ENCODE measurements at places on chromosomes 7 and 10. TPM values are rescaled to one million over a fixed set of nuclear protein-coding genes. Genes with fewer than 3 reads are reported as not detected.

The MMRN2 gene
- total RNA-seq, result 31.3 TPM

The KLLN gene
- total RNA-seq, result 0.47 TPM

The SPDYE2B gene
- total RNA-seq, result not detected

The PROSER2 gene
- 1.1 TPM for total RNA-seq

The VWDE gene
- not detected for total RNA-seq

The FAM25C gene
- total RNA-seq, result not detected

The NRP1 gene
- total RNA-seq, result 175 TPM

The GNGT1 gene
- not detected for total RNA-seq

The C10orf143 gene
- 1.3 TPM for total RNA-seq

The NPY gene
- total RNA-seq, result not detected

The CHAT gene
- total RNA-seq, result not detected

The TAS2R5 gene
- not detected for total RNA-seq

The DNAJB12 gene
- total RNA-seq, result 25.9 TPM

The STEAP1 gene
- 1.5 TPM for total RNA-seq

DNA sequence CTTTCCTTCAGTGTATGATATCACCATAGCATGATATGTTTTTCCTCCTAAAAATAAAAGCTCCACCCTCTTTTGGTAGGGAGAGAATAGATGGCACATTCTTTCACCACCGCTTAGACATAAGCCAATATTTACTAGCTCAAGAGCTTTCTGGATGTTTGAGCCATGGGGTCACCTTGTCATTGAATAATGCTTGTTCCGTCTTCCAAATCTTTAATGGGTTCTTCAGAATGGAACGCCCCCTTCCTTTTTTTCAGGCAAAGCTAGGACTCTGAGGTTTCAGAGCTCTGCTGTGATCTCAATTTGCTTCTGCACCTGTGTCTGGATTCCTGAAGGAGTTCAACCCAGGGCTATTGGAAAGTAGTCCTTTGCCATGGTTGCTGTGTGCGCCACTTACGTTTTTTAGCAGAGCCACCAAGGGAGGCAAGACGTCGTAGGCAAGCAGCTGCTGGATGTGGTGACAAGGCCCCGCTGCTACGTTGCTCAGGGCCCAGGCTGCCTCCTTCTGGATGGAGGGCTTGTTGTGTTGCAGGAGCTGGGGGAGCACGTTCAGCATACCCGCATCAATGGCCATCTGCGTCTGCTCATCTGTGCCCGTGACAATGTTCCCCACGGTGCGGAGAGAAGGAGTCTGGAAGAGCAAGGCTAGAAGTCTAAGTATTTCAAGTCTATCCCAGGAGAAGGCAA, 23.2 kb downstream of the KPNA7 start:
- DNase-seq, result no peak

GRCh38 chr10:75246506-75246905, 10.7 kb upstream of the COMTD1 start:
- no peak for DNase-seq

GRCh38 chr7:110001254-110001938, 1089.5 kb upstream of the LRRN3 start:
- no peak for DNase-seq

- no peak for DNase-seq
Observed at GRCh38 chr10:74058071-74058470, 60.2 kb downstream of the VCL start.

GRCh38 chr10:131312478-131312836, 936 bp upstream of the TCERG1L start:
- DNase-seq, result no peak

- DNase-seq, result no peak
Observed at GRCh38 chr10:46330894-46331293, 44.1 kb downstream of the ANTXRL start.

DNA sequence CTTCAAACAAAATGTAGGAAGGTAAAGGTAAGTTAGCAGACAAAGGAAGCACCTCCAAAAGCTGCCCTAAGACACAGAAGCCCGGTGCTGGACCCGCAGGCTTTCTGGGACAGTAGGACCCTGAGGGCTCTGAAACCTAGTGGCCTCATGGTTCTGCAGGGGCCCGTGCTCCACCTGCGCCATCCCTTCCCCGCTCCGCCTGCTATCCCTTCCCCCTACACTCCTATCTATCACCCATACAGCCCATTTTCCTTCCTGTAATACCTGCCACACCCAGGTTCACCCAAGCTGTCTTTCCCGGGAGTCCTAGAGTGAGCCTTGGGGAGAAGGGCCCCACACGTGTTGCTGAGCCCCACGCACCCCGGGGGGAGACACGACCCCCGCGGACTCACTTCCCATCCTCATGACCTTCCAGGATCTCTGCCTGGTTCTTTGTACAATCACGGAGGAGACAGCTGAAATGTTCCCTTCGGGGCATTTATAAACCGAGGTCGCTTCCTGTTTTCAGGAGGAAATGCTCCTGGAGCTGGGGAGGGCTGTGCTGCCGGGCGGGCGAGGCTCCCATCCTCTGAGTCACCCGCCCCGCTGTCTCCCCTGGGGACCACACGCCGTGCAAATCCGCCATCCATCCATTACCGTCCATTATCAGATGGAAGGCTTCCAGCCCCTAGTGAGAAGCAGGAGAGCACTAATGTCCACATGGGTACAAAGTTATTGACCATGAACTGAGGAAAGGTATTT, 251.7 kb upstream of the PITRM1 start:
- DNase-seq, result peak; percentile 78

DNA sequence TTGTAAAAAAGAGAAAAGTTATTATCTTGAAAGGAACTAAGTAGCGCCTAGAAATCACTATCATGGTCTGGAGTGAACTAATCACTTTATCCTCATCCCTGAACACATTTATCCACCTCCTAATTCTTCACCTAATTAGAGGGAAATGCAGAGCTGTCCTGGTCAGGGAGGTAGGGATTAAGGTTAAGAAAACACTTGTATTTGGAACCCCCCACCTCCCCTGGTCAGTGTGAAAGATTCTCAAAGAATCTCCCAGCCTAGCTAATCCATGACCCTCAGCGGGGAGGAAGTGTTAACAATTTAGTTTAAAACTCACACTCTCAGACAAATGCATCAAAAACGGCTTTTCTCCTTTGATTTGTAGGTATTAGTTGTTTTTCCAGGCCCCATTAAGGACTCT, 83.8 kb downstream of the FAM204A start:
- no peak for DNase-seq

GRCh38 chr7:24669971-24670591, 87.2 kb downstream of the GSDME start:
- DNase-seq, result no peak

DNA sequence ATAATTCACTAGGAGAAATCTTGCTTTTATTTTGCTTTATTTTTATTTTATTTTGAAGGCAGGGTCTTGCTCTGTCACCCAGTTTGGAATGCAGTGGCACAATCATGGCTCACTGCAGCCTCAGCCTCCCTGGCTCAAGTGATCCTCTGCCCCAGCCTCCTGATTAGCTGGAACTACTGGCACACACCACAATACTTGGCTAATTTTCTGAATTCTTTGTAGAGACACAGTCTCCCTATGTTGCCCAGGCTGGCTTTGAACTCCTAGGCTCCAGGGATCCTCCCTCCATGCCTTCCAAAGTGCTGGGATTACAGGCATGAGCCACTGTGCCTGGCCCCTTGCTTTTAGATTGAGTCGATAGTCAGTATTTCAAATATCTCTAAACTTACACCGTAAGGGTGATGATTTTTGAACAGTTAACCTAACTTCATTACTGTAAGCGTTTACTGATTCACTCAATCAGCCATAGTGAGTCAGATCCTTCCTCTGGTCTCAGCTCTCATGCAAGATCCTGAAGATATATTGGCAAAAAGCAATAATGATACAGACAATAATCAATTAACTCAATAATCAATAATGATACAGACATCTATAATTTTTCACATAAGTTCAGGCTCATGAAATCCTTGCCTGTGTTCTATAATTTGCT, 239.5 kb downstream of the KIAA1217 start:
- no peak for DNase-seq

GRCh38 chr7:119452401-119452800, 820.6 kb upstream of the KCND2 start:
- no peak for DNase-seq

DNA sequence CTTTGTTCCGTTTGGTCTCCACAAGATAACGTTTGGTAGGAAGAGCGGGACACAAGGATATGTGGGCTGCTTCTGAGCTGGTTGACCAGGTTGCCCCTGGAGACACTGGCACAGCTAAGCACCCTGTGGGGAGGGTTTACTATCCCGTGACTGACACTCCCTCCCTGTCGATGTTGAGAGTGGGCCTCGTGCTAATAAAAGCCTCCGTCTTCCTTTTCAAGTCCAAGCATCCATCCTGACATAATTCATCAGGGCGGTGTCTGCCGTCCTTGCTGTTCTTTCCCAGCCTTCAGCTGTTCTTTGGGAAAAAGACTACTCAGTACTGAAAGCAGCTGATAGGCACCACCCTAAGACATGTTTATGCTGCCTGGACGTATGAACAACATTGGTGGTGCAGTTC, 49.6 kb downstream of the SHH start:
- DNase-seq, result no peak

- no peak for DNase-seq
Observed at GRCh38 chr10:107011992-107012391, 152.5 kb downstream of the SORCS1 start.

DNA sequence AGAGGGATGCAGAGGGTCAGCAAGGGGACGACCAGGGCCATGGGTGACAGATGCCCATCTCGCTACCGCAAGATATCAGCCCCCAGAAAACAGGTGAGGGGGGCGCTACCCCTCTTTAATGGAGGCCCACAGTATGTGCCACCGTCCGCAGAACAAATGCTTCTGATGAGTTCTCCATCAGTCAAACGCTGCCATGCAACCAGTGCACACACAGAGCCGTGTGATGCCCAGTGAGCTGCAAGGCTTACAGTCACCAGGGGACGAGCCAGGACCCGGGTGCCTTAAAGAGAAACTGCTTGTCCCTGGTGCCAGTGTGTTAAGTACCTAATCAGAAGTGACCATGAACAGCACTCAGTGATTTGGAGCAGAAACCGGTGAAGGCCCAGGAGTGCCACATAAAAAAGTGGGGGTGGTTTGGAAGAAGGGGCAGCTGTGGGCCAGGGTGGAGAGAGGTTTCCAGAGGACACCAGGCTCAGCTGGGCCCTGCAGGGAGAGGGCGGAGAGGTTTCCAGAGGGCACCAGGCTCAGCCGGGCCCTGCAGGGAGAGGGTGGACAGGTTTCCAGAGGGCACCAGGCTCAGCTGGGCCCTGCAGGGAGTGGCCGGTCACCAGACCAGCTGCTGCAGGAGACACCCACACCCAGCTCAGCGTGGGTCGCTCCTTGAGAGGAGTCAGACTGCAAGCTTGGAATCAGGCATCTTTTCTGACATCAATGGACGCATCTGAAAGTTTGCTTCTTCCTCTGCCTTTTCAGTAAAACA, 50.9 kb downstream of the TCERG1L start:
- no peak for DNase-seq

GRCh38 chr10:130017631-130018022, 53.6 kb upstream of the EBF3 start:
- DNase-seq, result no peak

GRCh38 chr7:79874797-79875196, 259.8 kb upstream of the GNAI1 start:
- DNase-seq, result no peak

DNA sequence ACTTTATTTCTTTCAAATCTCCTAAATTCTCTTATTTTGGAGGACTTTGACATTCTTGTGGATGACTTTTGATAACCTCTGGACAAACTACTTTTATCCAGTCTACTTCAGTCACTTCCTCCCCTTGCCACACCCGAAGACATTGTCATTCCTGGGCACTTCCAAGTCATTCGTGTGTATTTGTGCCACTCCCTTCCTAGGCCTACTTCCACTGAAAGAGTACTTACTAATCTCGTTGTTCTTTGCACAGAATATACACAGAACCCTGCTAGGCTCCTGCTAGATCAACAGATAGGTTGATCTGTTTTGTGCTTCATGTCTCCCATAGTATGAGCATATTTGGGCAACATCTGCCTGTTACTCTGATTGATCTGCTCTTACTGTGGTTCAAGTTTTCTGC, 355.4 kb downstream of the HGF start:
- DNase-seq, result no peak

GRCh38 chr10:43649185-43649523, 473 bp upstream of the ZNF32 start:
- DNase-seq, result no peak

DNA sequence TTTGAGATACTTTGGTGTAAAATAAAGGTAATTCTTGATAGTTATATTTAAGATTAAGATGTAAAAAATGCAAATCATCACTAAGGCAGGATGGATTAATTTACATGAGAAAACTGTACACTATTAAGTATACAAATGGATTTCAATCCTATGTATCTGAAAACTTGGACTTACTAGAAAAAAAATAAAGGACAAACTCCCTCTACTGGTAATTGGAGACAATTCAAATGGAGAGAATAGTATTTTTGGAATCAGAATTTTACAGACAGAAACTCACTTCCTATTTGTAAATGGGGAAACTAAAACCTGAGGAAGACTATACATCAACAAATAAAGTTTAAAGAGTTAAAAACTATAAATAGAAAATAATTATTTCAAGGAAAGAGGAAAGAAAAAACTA, 62.6 kb downstream of the CUL2 start:
- DNase-seq, result no peak

GRCh38 chr10:18224626-18225445, 84.6 kb downstream of the CACNB2 start:
- DNase-seq, result no peak

DNA sequence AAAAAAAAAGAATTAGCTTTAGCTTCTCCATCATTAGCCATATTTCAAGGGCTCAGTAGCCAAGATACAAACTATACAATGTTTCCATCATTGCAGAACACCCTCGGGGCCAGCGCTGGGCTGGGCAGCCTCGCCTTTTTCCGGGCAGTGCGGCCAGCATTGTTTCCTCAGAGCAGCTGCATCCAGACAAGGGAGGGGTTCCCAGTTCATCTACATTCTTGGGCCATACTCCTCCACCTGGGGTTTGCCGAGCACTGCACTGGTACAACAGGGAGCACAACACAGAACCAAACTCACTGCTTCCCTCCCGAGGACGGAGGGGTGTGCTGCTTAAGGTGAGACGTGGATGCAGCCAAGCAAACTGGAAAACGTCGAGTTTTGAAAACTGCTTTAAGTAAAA, 2.4 kb upstream of the PKD1L1 start:
- DNase-seq, result peak; percentile 53

GRCh38 chr7:36272567-36273269, 116.9 kb upstream of the ANLN start:
- no peak for DNase-seq

Data from left ventricle myocardium superior (tissue), 1 donor.